Stimulated activated CD4-positive, alpha-beta T cell treated with anti-CD3 and anti-CD28 coated beads, Interleukin-4, amount 100 ng/mL, for 4 hours (primary cell): ENCODE measurements at places on chromosomes 4 and X.

DNA sequence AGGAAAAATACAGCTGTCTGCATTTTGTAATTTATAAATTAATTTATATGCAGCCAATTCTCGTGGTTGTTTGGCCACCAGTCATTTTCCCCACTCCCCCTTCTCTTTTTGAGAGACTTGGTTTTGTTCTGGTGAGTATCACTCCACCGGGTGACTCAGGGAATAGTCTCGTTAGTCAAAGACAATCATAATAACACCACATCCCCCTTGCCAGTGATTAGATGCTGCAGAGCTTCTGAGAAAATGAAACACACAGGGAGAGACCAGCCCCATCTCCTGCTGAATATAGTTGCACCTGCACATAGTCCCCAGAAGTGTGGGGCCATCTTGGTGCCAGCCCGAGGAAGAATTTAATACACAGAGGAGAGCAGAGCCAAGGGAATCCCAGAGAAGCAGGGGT, 8.0 kb upstream of the FNIP2 start:
- no peak for DNase-seq

DNA sequence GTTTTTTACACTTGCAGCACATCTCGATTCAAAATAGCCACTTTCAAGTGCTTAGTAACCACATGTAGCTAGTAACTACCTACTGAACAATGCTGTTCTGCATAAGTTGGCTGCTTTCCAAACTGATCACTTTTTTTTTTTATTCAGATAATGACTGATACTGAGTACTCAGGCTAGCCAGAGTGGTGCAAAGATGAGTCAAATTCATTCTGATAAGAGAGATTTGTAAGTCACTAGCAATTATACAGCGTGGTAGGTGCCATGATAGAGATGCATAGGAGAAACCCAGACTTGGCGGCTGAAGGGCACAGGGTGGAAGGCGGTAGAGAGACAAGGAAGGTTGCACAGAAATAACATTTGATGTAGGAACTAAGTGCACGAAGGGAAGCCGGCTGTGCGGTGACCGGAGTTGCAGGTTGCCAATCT, 357 bp upstream of the IGBP1 start:
- no peak for DNase-seq

GRCh38 chr4:127352220-127353113, 280.3 kb upstream of the INTU start:
- no peak for DNase-seq

GRCh38 chr4:126404549-126404948, 1089.8 kb downstream of the FAT4 start:
- no peak for DNase-seq

DNA sequence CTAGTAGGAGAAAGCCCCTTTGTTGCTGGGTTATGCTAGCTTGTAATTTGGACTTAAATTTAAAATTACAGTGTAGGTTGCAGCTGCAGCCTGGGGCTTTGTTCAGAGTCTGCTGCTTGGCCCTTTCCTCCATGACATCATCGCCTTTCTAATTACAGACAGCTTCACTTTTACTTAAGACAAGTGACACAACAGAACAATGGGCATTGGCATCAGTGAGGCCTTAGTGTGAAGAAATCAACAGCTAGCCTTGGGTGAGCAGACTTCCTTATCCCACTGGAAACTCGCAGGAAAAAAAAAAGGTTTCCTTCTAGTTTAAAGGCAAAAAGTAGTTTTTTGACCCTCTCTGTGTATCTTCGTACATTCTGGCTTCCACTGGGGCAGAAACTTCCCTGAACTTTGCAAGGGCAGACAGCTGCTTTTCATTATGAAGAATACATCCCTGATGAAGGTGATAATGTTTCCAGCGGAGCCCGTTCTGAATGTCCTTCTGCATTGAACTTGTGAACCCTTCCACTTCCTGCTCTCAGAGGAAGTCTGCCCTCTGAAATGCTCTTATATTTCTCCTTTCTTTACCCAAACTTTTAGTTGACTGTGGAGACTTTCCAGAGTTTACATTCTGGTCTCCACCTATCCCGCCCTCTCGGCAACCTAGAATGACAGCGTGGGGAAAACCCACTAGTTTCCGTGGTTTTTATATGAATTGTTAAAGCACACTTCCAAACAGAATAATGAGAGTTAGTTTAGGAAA, 123.2 kb upstream of the FAM9C start:
- peak; percentile 4 for DNase-seq

DNA sequence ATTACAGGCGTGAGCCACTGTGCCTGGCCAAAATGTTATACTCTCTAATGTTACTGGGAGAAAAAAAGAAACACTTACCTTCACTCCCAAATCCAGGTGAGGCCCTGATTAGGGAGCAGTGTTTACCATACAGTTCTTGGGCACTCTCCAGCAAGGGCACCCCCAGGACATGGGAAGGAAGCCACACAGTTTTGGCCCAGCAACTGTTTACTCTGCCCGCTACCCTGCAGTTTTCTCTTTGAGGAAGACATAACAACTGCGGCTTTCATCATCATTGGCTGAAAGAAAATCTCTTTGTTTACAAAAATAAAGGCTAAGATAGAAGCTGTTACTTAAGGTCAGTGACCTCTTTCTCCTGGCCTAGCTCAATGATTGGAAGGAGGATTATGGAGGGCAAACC, 145.5 kb upstream of the DUSP21 start:
- DNase-seq: no peak

DNA sequence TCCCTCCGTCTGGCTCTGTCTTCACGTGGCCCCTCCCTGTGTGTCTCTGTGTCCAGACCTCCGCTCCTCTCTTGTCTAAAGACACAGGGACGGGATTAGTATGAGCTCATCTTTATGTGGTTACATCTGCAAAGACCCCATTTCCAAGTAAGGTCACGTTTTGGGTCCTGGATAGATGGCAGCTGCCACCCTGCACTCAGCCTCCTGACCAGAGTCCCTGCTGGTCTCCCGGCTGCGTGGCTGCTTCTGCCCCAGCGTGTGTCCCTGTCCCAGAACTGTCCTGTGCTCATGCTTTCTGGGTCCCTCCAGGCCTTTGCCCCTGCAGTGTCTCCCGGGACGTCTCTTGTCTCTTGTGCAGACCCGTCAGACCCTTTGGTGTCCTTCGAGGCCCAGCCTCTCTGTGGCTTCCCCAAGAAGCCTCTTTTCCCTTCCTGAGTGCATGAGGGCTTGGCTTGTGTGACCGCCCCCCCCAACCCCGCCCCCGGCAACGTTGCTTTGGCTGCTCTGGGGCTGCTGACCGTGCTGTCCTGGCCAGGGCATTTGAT, 107.3 kb downstream of the PSAPL1 start:
- DNase-seq: no peak

DNA sequence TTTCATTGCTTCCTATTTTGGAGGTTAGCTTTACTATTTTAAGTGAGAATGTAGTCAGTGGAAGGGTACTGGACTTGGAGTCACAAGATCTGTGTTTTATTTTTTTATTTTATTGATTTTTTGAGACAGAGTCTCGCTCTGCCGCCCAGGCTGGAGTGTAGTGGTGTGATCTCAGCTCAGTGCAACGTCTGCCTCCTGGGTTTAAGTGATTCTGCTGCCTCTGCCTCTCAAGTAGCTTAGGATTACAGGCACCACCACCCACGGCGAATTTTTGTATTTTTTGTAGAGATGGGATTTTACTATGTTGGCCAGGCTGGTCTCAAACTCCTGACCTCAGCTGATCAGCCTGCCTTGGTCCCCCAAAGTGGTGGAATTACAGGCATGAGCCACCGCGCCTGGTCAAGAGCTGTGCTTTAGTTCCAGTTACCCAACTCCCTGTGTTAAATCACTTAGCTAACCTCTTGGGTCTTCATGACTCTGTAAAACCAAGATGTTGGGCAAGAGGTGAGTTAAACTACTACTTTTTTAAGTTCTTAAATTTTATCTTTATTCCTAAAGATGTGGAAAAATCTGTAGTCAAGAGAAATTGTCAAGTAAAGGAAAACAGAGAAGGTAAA, 11.2 kb downstream of the USP9X start:
- no peak for DNase-seq

- DNase-seq: no peak
Measured at GRCh38 chr4:20831746-20832145, 131.5 kb downstream of the PACRGL start.

- DNase-seq: no peak
Measured at GRCh38 chr4:1658146-1658545, 26.0 kb downstream of the FAM53A start.

- DNase-seq: no peak
Measured at GRCh38 chr4:57424232-57424897, 314.2 kb upstream of the IGFBP7 start.

DNA sequence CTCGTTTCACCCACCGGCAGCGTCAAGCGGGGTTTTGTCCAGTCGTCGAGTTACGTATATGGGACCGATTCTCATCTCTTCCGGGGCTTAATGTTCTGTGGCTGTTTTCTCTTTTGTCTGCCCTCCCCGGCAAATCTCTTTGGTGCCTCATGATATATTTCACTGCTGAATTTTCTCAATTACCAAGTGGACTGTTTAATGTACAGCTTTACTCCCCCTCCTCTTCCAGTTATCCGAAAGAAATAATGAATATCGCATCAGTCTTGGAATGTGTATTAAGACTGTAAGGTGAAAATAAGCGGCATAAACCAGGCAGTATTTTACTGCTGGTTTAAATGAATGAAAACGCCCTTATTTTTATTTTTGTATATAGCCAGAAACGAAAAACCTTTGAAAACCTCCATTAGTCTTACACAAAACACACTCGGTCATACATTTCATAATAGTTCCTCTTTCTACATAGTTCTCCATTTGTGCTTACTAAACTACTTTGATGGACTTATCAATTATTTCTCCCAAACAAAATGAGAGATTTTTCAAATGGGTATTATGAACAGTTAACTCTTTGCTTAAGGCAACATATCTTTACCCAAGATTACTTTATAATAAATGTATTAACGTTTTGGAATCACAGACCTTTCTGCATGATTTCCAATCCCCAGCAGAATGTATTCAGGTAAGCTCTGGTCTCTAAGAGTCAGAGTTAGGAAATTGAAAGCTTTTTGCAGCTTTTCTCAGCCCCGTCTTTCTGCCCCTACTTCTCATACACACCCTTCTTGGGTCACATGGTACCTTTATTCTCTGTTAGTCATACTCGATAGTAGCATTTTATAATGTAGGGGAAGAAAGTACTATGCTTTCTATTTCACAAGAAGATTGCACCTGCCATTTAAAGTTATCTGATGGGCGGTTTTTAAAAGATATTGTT, 979 bp downstream of the RP2 start:
- DNase-seq: no peak

GRCh38 chr4:25310066-25310802, 2.3 kb upstream of the ZCCHC4 start:
- no peak for DNase-seq

GRCh38 chrX:46575586-46575985, 2.0 kb downstream of the CHST7 start:
- no peak for DNase-seq

GRCh38 chrX:65241059-65241721, 264.9 kb upstream of the ZC4H2 start:
- DNase-seq: no peak

- DNase-seq: no peak
Measured at GRCh38 chrX:149097786-149098185, 407.3 kb downstream of the IDS start.

DNA sequence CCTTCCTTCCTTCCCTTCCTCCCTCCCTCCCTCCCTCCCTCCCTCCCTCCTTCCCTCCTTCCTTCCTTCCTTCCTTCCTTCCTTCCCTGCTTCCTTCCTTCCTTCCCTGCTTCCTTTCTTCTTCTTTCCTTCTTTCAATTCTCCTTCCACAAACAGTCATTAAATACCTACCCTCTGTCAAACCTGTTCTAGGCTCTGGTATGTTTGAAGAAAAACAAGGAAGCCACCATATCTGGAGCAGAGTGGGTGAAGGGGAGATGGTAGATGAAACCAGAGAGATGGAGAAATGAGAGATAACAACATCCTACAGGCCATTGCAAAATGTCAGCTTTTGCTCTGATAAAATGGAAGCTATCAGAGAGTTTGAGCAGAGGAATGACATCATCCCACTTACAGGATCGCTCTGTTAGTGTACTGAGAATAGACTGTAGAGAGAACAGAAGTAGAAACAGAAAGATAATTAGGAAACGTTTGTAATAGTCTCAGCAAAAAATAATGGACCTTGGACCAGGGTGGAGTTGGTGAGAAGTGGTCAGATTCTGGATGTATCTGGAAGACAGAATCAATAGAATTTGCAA, 334.0 kb downstream of the STIM2 start:
- DNase-seq: no peak

- no peak for DNase-seq
Measured at GRCh38 chrX:15055146-15055930, 182.1 kb downstream of the MOSPD2 start.

DNA sequence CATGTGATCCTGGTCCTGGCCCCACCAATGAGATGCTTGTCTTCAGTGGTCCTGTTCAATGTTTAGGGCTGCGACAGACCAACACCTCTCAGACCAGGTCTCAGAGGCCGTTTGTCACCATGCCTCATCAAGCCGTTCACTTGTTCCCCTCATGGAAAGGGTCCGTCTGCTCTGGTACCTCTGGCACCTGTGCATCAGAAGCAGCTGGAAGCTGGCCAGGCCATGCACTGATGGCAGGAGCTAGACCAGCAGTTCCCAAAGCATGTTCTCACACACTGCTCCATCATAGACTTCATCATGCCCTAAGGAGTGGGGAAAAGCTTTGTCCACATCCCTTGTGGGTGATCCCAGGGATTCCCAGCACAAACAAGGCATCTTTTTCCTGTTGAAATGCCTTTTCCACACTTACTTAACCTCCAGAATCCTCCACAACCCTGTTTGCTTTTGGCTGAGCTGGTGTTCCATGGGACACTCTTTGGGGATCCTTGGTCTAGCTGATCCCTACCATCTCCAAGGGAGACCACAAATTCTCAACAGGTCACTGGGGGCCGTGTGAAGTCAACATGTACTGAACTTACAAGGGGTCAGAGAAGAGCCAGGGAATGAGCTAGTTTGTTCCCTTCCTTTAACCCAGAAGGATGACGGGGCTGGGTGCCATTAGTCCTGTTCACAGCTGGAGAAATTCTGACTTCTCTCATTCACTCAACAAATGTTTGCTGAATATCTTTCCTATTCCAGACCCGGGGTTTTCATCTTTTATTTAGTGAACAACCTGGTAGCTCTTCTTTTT, 21.8 kb downstream of the SH3TC1 start:
- no peak for DNase-seq

- no peak for DNase-seq
Measured at GRCh38 chr4:101417046-101417445, 69.7 kb upstream of the PPP3CA start.

DNA sequence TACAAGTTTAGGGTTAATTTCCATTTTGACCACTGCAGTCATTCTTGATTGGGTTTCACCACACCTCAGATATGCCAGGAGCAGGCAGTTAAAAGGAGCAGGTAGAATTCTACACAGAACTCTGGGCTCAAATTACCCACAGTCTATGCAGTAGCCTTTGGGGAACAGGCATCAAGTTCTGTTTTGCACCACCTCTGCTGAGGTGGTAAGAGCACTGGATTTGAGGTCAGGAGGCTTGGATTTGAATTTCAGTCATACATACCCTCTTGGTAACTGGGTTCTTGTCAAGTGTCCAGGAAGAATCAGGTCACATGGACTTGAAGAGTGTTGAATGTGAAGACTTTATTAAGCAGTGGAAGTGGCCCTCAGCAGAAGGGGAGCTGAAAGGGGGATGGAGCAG, 40.4 kb upstream of the PGK1 start:
- no peak for DNase-seq
